ENCODE measurements at places on chromosomes 2 and 18.

GRCh38 chr2:239876271-239876947 is 148.7 kb downstream of the NDUFA10 start:
- peak; percentile 22 for DNase-seq

- no peak for DNase-seq
Measured at GRCh38 chr18:61651880-61652268, 240.9 kb downstream of the RNF152 start.

- no peak for DNase-seq
Measured at GRCh38 chr2:86648681-86649080, 25.0 kb upstream of the RNF103 start.

DNA sequence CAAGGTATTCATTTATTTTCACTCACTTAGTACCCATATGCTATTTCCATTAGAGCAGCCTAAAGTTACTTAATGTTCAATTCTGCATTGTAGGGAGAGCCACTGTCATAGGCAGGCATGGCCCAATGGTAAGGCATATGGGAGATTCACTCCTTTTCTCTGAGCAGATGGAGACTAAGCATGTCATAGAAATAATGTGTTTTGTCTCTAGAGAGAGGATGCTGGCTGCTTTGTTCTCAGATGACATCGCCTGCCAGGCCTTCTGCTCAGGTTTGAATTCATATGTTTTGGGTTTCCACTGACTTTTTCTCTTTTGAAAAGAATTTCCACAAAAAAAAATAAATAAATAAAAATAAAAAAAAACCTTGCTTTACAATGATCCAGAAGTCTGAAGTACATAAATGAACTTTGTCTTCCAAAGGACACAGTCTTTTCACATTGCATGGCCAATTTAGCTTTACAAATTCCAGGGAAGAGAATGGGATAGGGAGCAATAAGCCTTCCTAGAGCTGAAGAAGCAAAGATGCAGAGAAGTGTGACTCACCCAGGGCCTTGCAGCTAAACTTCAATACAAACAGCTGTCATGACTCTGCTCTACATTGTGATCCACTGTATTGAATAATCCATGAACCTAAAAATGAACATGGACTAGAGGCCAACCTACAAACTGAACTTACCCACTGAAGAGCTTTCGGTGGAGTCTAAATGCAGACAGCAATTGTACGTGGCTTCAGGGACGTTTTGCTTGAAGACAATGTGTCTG is 422.5 kb downstream of the CMPK2 start:
- DNase-seq: no peak

DNA sequence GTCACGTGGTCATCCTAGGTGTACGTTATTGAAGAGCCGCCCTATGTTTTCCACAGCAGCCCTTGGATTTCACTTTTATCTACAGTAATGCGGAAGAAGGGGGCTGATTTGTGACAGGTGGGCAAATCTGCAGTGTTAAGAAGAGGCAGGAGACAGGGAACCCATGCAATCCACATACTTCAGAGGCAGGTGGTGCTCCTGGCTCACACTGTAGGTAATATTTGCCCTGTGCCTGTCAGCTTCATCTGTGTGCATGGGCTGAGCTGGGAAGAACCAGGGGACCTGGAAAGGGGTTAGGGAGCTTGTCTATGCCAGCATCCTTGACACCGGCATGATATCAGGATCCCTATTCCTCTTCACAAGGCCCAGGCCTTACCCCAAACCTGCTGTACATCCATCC is 183.9 kb downstream of the SH3RF3 start:
- DNase-seq: no peak
